ENCODE measurements at places on chromosomes 6 and 20.

- DNase-seq = no peak
Observed at GRCh38 chr6:37496951-37497885, 2.5 kb downstream of the CCDC167 start.

DNA sequence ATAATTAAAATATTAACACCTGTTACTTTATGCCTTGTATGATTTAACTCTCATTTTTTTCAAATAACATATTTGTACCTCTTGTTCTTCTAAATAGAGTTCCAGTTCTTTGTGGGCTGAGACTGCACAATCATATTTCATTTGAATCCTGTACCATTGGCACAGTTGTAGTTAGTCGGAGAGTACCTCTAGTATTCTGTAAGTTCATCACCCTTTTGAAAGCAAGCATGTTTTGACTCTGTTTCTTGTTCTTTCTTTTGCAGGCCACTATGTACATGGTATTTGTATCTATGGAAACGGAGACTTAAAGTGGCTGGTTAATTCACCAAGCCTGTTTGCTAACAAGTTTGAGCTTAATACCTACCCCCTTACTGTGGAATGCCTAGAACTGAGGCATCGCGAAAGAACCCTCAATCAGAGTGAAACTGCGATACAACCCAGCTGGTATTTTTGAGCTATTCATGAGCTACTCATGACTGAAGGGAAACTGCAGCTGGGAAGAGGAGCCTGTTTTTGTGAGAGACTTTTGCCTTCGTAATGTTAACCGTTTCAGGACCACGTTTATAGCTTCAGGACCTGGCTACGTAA, 68.2 kb downstream of the C6orf52 start:
- DNase-seq = no peak

- DNase-seq = no peak
Observed at GRCh38 chr20:48788486-48789072, 39.2 kb downstream of the PREX1 start.

DNA sequence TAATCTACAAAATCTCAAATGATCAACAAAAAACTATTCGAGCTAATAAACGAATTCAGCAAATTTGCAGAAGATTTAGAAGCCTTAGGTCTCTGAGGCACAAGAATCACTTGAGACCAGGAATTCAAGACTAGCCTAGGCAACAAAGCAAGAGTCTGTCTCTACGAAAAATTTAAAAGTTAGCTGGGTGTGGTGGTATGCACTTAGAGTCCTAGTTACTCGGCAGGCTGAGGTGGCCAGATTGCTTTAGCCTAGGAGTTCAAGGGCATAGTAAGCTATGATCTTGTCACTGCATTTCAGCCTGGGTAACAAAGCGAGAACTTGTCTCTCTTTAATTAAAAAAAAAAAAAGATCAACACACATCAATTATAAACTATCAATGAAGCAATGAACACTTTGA, 34.2 kb downstream of the FAM184A start:
- no peak for DNase-seq

DNA sequence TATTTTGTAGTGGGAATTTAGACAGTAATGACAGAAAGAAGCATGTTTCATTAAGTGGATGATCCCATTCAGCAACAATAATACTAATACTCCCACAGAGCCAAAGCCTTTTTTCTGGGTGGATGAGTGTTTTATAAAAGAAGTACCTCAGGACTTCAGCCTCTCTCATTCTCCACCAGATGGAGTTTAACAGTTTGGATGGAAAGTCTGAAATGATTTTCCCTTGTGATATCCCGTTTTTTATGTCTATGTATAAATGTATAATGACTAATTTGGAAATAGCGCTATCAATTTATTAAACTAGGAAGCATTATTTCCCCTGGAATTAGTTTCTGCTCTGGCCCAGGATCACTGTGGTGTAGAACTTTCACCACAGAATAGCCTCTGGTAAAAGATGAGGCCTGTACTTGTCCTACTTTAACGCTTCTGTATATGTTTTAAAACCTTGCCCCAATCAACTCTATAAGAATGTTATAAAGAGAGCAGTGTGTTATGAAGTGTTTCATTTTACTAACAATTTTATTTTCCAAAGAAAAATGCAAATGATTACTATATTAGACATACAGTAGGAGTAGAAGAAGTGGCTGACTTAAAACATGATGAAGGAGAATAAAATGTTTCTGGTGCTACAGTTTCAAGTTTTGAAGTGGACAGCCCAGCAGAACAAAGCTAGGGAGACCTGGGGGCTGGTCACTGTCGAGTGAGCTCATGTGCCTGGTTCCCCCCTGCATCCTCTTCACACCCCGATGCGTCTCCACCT, 135.6 kb downstream of the HIVEP1 start:
- no peak for DNase-seq

DNA sequence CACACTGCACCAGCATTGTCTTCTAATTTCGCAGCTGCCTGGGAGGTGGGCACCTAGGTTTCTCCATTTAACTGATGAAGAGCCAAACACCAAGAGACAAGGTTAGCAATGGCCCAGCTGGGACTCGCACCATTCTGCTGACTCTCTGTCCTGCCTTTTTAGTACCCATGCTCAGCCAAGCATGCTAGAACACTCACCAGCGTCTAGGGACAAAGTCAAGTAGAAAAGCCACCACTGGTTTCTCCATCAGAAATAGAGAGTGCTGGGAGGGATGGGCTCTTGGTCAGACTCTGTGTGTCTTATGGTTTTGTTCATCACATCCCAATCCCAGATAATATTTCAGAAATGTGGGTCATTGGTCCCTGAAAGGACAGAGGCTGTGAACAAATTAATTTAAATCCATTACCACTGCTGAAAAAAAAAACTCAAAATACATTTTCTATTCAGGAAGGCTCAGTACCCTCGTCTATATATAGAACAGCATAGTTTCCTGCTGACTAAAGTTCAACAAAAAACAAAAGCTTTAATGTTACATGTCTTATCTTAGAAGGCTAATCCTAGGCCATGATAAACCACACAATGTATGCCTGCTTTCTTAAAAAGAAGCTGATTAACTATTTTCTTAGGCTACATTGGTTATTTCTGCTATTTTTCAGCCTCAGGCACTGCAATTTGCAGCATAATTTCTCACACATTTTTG, 111.0 kb downstream of the TBC1D7 start:
- DNase-seq = no peak

DNA sequence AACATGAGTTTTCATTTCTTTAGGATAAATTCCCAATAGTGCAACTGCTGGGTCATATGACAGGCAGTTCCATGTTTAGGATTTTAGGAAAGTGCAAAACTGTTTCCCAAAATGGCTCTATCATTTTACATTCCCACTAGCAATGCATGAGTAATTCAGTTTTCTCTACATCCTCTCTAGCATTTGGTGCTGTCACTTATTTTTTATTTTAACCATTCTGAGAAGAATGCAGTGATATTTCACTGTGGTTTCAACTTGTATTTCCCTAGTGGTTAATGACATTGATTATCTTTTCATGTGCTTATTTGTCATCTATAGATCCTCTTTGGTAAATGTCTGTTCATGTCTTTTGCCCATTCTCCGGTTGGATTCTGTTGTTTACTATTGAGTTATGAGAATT, 82.7 kb downstream of the PHIP start:
- no peak for DNase-seq

DNA sequence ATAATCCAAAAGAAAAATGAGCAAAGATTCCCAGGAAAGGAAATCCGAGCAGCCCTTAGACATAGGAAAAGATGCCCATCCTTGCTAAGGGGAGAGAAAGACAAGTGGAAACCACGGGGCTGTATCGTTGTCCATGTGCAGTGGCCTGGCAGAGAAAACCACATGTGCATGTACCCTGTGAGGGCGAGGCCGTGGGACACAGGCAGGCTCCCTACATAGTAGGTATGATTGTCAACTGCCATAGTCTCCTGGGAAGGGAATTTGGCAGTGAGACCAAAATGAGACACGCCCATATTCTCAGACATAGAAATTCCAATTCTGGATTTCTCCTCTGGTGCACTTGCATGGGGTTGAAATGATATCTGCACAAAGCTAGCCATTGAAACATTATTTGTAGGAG, 169.7 kb upstream of the SALL4 start:
- no peak for DNase-seq

GRCh38 chr20:60642541-60642940, 609.5 kb upstream of the CDH4 start:
- DNase-seq = no peak

DNA sequence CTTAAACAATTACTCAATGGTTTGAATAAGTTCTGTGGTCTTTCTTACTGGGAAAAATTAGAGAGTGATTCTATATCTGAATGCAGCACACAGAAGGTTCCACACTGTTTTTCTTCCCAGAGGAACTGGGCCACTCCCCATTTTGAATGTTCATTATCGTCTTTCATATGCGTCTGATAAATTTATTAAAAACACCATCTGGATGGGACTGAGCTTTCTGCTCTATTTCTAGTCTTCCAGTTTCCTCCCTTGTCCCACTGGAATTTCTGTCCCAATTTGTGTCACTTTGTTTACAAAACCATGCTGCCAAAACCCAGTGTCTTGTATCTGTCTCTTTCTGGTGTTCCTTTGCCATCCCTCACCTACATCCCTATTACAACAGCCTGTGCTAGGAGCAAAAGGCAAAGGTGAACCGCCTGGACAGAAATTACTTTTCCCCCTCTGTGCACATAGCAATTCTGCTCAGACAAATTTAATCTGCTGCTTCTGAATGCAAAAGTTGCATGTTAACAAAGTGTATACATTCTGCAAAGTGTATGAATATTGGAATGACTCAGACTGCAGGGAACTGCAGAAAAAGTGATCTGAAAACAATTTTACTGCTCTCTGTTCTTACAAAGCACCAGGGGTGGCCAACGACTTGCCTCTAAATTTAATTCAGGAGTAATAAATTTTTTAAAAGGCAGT, 333.6 kb downstream of the BTBD9 start:
- no peak for DNase-seq

DNA sequence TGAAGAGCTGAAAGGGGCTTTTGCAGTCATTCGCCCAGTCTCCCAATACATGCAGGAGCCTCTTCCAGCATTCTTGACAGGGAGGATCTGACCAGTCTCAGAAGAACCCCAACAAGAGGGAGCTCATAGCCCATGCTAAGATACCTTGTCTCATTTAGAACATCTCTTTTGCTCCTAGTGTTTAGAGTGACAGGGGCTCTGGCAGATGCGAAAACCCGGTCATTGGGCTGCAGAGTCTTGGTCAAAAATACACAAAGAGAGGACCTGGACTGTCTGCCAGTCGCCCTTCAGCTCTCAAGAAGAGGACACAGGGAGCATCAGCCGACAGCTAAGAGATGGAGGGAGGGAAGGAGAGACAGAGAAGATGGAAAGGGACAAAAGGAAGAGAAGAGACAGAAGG, 700 bp downstream of the GUCA1B start:
- DNase-seq = no peak

GRCh38 chr6:120557554-120557953, 776.7 kb downstream of the TBC1D32 start:
- no peak for DNase-seq
